ENCODE measurements at places on chromosomes 7 and 10. TPM values are rescaled to one million over a fixed set of nuclear protein-coding genes. Genes with fewer than 3 reads are reported as not detected.

GRCh38 chr7:1873857-1874589 lies 203.9 kb downstream of the ELFN1 start:
- no peak for DNase-seq
- peaks cover 8% of the 10 kb centered on the region for H3K36me3 ChIP-seq
- no peak overlapping the region for H3K4me3 ChIP-seq
- H3K4me1 ChIP-seq, result peaks cover 9% of the 10 kb centered on the region

ELMO1 gene
- total RNA-seq, result 5.5 TPM

- no peaks in the 10 kb centered on the region for H3K36me3 ChIP-seq
- H3K4me1 ChIP-seq, result peaks cover 5% of the 10 kb centered on the region
- no peaks in the 10 kb centered on the region for H3K27me3 ChIP-seq
- no peak for DNase-seq
- H3K4me3 ChIP-seq, result no peak overlapping the region
Measured at GRCh38 chr7:131385039-131385605, 57.4 kb downstream of the MKLN1 start.

- no peak for DNase-seq
- H3K36me3 ChIP-seq, result peaks cover 5% of the 10 kb centered on the region
- H3K4me3 ChIP-seq, result no peak overlapping the region
- peaks cover 6% of the 10 kb centered on the region for H3K27me3 ChIP-seq
- H3K4me1 ChIP-seq, result peaks cover 7% of the 10 kb centered on the region
Measured at GRCh38 chr10:103795634-103796270, 59.6 kb downstream of the SH3PXD2A start.

GRCh38 chr7:123622660-123623386 lies 21.2 kb downstream of the ASB15 start:
- H3K4me3 ChIP-seq, result no peak overlapping the region
- peaks cover 18% of the 10 kb centered on the region for H3K4me1 ChIP-seq
- DNase-seq, result no peak
- peaks cover 6% of the 10 kb centered on the region for H3K36me3 ChIP-seq

DGKB gene
- total RNA-seq, result 57.8 TPM

C7orf33 gene
- total RNA-seq, result not detected
